ENCODE measurements at places on chromosomes 3 and 15. TPM values are rescaled to one million over a fixed set of nuclear protein-coding genes. Genes with fewer than 3 reads are reported as not detected.

DAZL gene
- 2.9 TPM for total RNA-seq

- peak; percentile 98 for DNase-seq
Observed at GRCh38 chr3:48663489-48664312, 1.0 kb upstream of the CELSR3 start.

SQOR gene
- 50.6 TPM for total RNA-seq

DNA sequence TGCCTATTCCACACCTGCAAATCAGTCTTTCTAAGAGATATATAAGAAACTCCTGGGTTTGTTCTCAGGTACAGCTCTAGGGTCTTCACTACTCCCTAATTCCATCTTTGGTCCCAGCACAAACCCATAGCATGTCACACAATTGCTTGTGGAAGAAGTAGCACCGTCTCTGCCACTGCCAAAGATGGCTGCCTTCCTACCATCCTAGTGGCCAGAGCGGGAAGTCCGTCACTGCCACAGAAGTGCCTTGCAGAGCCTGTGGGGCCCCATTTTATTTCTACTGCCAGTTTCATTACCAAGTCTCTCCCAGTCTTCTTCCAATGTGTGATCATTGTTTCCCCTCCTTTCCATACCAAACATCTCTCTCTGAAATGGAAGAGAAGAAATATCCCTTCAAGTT, 107.6 kb downstream of the CD47 start:
- DNase-seq, result no peak

DNA sequence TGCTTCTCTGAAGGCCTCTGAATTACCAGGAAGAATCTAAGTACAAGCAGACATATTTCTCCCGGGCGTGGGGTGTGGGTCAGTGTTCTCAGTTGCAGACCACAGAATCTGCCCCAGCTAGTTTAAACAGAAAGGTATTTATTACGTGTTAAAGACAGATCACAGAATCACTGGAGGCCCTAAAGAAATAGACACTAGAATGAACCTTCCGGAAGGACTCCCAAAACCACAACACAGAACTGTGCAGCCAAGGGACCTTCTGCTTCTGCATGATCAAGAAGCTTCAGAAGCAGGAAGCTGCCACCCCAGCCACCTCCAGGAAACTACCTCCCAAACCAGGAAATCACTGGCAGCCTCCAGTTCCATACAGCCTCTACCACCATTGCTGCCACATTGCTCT, 32.7 kb upstream of the ZFAND6 start:
- no peak for DNase-seq

SPINK8 gene
- not detected for total RNA-seq

C3orf85 gene
- total RNA-seq, result 2.6 TPM

GRCh38 chr3:183455089-183455488, 26.7 kb upstream of the MCF2L2 start:
- DNase-seq, result no peak

NLGN1 gene
- total RNA-seq, result 8.7 TPM

DNA sequence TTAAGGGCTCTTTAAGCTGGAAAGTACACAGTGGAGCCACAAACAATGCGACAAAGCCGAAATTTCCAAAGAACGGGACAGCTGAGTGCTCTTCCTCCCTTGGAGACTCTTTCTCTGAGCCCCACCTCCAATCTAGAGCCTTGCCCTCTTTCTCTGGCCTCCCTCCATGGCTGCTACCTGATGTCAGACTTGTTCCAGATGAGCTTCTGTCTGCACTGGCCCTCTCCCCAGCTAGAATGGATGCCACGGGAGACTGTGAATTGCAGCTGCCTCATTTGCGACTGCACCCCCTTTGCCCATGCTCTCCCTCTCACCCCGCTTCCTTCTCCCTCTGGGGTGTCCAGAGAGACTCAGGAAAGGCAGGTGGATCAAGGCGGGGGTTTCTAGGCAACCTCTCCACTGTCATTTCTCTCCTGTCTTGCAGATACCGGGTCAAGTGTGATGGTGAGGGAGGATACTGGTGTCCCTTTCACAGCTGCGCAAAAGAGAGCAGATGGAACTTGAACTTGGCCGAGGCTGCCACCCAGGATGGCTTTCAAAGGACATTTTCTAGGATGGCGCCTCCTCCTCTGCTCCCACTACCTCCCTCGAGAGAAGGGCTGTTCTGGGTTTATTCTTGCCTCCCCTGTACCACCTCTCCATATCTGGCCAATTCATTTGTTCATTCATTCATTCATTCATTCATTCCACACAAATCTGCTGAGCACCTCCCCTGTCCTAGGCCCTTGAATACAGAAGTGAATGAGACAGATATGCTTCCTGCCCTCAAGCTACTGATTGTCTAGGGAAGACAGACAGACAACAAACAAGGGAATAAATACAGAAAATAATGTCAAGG, 12.8 kb downstream of the ATP2B2 start:
- DNase-seq, result no peak

DNA sequence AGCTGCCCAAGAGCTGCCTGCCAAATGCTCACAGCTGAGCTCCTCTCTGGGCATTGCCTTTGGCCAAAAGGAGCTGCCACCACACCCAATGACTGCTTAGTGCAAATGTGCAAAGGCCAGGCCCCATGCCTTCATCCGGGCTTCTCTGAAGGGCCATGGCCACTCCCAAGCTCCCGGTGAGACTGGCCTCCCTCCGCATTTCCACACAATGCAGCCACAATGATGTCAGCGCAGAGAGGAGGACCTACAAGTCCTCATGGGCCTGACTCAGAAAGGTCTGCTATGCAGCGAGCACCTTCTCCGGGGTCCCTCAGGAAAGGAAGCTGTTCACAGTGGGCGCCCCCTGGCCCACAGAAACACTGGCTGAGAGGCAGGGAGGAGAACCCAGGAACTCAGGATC, 12.7 kb downstream of the OXTR start:
- no peak for DNase-seq

- DNase-seq, result peak; percentile 43
Observed at GRCh38 chr15:74870436-74871215, 2.5 kb downstream of the SCAMP2 start.

DNA sequence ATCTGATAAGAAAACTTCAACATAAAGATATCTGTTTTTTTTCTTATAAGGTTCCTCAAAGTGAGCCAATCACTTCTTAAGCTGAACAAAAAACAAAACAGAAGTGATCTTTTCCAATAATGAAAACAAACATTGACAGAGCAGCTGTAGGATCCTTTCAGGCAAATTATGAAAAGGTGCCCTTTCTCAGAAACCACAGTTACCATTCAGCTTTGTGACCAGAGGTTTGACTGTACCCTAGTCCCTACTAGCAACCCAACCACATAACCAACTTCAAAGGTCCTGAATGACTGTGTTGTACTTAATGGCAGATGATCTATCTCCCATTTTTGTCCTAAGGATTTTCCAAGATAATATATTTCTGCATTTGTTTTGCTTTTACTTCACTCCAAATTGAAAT, 39.4 kb upstream of the CCR2 start:
- no peak for DNase-seq

CCR1 gene
- 11.1 TPM for total RNA-seq

- DNase-seq, result no peak
Observed at GRCh38 chr15:70053716-70054229, 43.9 kb downstream of the TLE3 start.

GRCh38 chr15:79031201-79031600, 59.4 kb downstream of the RASGRF1 start:
- no peak for DNase-seq

All from umbilical cord (tissue), 2 donors.